ENCODE measurements at places on chromosomes 7 and 10.

DNA sequence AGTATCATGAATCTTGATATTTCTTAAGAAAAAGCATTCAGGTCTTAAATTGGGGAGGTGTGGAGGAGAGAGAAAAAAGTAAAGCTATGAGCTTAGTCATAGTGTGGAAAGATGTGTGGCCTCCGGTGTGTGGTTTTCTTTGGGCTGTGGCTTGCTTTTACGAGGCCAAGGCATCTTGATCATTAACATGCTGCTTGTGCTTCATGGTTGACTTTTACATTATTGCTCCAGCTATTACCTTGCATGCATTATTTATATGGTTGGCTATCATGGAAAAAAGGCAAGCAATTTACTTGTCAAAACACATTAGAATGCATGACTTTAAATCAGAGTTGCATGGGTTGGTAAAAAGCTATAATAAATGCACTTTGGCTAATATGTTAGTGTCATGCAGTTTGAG, 300.7 kb upstream of the ADARB2 start:
- no peak for DNase-seq

DNA sequence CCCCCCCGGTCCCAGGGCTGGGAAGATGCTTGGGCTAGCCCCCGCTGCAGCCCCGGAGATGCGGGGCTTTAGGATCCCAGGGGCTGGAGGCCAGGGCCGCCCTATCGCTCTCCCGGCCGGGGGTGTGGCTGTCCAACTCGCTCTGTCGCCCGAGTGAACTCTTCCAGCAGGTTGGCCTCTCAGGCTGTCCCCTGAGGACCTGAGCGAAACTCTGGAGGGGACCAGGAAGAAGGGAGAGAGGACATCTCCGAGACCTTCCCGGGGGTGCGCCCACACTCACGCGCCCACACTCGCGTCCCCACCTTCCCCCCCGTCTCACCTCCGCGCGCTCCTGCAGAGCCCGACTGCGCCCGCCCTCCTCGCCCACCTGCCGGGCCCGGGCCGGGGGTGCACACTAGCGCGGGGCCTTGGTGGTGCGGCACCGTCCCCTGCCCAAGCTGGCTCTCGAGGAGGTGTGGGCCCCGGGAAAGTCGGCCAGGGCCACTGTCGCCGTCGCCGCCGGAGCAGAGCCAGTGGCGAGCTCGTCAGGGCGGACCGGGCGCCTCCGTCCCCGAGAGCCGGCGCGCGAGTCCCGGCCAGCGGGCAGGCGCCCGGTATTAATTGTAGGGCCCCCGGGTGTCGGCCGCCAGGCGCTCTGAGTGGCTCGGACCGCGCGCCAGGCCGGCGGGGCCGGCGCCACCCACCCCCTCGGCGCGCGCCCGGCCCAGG, 101.7 kb upstream of the SVIL start:
- DNase-seq, result no peak

GRCh38 chr7:101666741-101667140, 37.6 kb upstream of the MYL10 start:
- no peak for DNase-seq

GRCh38 chr10:61547297-61547696, 94.1 kb upstream of the TMEM26 start:
- no peak for DNase-seq

DNA sequence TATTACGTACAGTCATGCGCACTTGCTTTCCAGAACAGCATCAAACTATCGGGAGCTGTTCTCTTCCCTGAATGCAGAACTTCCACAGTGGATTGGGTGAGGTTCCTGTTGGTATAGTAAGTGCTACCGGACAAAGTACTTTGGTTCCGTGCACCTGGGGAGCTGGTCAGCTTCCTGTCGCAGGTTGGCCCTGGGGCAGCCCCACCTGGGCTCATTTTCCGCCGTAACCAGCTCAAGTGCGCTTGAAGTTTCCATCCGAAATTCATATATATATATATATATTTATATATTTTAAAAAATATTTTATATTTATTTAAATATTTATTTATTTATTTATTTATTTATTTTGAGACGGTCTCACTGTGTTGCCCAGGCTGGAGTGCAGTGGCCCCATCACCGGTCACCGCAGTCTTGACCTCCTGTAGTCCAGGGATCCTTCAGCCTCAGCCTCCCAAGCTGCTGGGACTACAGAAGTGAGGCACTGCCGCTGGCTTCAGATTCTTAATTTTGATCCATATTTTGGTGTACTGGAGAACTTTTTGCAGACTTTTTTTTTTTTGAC, 6.5 kb downstream of the SCART1 start:
- DNase-seq, result no peak

- DNase-seq, result no peak
Observed at GRCh38 chr10:124177180-124177518, 83.8 kb upstream of the CHST15 start.

DNA sequence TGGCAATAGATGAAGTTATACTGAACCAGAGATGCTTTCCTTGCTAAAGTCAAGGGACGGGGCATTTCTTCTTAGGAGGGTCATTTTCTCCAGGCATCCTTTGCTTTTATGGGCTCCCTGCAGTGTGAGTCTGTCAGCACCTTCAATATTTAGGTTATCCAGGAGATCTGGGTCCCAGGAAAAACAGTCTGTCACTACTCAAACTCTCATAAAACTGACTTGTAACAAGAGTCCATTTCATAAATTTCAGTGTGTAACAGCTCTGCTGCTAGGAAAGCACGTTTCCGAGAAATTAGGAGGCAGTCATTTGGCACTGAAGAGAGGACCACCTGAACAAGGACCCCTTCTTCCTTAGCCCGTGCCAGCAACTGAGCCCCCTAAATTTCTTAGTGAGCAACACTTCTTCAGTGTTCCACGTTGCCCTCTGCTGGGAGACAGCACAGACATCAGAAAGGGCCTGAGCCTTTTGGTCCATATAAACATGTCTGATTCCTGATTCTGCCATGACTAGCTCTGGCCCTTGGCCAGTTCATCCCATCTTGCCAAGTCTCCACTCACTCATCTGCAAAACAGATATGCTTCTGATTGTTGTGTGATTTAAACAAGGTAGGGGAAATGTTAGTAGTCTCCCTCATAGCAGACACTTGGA, 7.2 kb downstream of the GCC1 start:
- DNase-seq, result no peak

DNA sequence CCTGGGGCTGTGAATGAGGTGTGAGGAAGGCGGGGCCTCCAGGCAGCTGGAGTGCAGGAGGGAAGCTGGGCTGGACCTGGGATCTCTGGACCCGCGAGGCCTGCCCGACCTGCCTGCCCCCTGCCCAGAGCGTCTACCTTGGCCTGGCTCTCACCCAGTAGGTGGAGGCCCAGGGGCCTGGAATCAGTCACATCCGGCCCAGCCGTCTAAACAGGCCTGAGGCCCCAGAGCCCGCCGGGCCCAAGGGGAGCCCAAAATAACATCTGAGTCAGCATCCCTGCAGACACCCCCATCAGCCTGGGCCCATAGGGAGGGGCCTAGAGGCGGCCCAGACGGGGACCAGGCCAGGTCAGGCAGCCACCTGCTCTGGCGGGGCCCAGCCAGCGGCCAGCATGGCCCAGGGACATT, 15.1 kb upstream of the ELN start:
- no peak for DNase-seq

GRCh38 chr7:102300643-102301221, 14.1 kb downstream of the SH2B2 start:
- no peak for DNase-seq

DNA sequence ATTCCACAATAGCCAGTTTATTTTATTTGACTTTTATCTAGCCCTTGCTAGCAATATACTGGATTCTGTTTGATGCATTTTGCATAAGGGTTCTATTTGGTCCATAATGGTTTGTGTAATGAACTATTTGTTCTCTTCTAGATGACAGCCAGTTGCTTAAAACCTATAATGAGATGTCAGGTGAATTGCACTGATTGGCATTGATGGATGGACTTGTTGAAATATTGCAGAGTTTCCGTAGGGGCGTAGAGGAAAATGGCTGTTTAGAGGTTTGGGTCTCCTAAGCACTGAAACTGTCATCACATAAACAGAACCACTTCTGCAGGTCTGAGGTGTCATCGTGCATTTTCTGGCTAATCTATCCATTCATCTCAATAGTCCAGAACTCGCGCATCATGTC, 124.9 kb upstream of the HDAC9 start:
- DNase-seq, result no peak

GRCh38 chr10:2972216-2972615, 95.1 kb upstream of the PFKP start:
- no peak for DNase-seq

DNA sequence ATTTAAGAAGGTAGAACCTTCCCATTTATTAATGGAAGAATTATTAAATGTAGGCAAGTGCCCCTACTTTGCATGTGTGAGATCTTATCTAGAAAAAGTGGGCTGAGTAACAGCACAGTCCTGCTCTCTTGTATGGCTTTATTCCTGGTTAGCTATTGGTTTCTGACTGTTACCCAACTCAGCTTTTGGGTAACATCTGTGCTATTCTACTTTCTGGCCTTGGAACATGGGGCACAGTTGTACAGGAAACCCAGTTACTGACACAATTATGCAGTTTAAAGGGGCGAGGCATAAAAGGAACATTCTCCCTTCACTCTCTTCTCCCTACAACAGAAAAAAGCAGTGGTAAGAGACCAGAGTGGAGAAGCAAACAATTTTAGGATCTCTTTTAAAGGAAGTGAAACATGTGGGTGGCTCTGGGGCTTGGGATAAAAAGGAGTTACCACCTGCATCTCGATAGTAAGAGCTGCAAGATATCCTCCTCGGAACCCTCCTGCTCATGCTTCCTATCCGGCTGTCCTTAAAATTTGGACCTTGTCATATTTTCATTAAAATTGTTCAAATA, 16.0 kb downstream of the NUDT5 start:
- DNase-seq, result no peak

GRCh38 chr7:84847038-84847437, 339.8 kb downstream of the SEMA3D start:
- DNase-seq, result no peak

- DNase-seq, result no peak
Observed at GRCh38 chr10:122244001-122244975, 26.8 kb upstream of the BTBD16 start.

DNA sequence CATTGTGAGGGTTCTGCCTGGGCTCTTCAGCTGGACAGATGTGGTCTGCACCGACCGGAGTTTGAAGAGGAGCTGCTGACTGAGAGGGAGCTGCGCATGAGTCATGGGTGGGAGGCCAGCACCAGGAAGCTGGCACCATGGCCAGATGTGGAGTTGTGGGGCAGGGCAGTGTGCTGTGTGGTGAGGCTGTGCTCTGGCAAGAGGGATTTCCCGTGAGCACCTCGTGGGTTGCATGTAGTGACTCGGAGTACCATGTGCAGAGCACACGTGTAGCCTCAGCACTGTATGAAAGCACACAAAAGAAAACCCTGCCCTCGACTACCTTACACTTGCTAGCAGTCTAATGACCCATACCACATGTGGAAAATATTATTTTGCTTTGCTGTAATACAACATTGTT, 103.4 kb downstream of the WNT2 start:
- DNase-seq, result no peak

- no peak for DNase-seq
Observed at GRCh38 chr7:76356823-76357222, 2.0 kb downstream of the YWHAG start.

- no peak for DNase-seq
Observed at GRCh38 chr10:97406064-97406463, 4.9 kb upstream of the RRP12 start.

DNA sequence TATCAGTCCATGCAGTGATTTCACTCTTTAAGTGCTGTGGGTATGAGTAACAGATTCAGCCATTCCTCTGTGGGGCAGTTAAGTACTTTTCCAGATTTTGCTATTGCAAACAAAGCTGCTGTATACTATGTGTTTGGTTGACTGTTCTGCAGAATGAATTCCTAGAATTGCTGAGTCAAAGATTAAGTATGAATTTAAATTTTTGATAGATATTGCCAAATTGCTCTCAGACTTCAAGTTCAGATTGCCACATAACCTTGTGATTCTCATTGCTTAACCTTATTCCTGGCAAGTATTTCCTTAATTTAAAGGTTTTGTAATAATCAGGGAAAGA, 21.6 kb upstream of the SAR1A start:
- DNase-seq, result no peak

DNA sequence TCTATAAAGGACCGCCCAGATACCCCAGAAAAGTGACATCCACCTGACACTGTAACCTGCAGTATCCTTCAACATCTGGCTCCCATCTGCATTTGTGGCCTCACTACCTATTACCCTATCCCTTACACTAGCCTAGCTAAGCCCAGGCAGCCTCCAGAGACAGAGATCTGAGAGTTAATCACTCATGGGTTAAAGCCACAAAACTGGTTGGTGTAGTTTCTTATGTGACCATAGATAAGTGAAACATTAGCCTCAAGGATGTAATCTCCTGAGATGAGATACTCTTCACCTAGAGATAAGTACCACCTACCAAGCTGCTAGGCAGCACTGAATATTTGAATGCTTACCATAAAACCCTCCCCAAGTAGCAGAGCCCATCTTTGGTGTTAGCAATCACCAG, 35.4 kb downstream of the CTTNBP2 start:
- DNase-seq, result no peak

- DNase-seq, result no peak
Observed at GRCh38 chr7:24835643-24836042, 78.4 kb upstream of the GSDME start.

- DNase-seq, result no peak
Observed at GRCh38 chr7:48755061-48755555, 169.2 kb upstream of the CDC14C start.

DNA sequence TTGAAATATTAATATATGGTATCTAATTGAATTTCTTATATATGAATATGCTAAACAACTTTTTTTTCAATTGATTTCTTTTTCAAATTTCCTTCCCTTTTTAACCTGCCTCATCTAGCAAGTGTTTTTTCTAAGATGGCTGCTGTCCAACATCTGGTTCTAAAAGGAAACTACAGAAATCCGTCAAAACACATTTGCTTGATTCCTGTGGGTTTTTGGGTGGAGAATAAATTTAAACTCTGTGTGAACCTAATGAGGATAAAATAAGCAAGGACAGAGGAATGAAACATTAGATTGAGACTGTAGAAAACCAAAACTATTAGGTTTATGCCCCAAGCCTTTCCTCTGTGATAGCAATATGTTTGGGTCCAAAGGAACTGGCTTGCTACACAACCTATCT, 75.5 kb upstream of the STARD3NL start:
- no peak for DNase-seq

DNA sequence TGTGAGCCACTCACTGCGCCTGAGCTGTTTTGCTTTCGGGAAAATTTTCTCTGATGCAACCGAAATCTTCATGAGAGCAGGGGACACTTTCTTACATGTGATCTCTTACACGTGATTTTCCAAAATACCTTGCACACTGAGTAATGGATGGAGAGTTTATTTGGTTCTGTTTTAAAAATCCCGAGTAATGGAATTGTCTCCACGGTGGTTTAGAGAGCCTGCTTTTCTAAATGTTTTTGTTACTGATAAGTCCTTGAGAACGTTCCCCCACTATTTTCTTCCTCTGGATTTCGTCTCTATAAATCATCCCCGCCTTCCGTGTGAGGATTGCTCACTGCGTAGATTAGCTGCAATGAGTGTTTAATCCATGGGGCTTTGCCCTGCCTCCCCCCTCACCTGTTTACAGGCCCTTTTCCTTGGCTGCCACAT, 25.7 kb downstream of the CAMK1D start:
- DNase-seq, result no peak

GRCh38 chr7:50397320-50397970, 52.7 kb downstream of the FIGNL1 start:
- DNase-seq, result peak; percentile 29
